ENCODE measurements at places on chromosomes 2 and 18. TPM values are rescaled to one million over a fixed set of nuclear protein-coding genes. Genes with fewer than 3 reads are reported as not detected.

FAP gene
- 28.6 TPM for total RNA-seq

GALNT5 gene
- total RNA-seq, result 3.2 TPM

CDKL4 gene
- total RNA-seq, result 1.3 TPM

ANKRD44 gene
- total RNA-seq, result 62.6 TPM

LRRC30 gene
- not detected for total RNA-seq

KLHL30 gene
- total RNA-seq, result 8.8 TPM

UGT1A7 gene
- not detected for total RNA-seq

IL1A gene
- total RNA-seq, result not detected

GLI2 gene
- 18.5 TPM for total RNA-seq

CRACDL gene
- total RNA-seq, result 6.0 TPM

GAL3ST2 gene
- total RNA-seq, result not detected

STARD6 gene
- not detected for total RNA-seq

GALNT3 gene
- 2.0 TPM for total RNA-seq

CCDC141 gene
- total RNA-seq, result 28.3 TPM

TNS1 gene
- total RNA-seq, result 1,949 TPM

EVX2 gene
- total RNA-seq, result not detected

NXPH2 gene
- total RNA-seq, result not detected

NDUFV2 gene
- 83.8 TPM for total RNA-seq

PIAS2 gene
- total RNA-seq, result 45.5 TPM

PLGLB1 gene
- total RNA-seq, result 9.0 TPM

RTN4 gene
- 357 TPM for total RNA-seq

ATP6V1C2 gene
- 1.7 TPM for total RNA-seq

ACTR2 gene
- 221 TPM for total RNA-seq

OTOS gene
- total RNA-seq, result not detected

FBLN7 gene
- 4.5 TPM for total RNA-seq

CROCC2 gene
- total RNA-seq, result 0.13 TPM

CHPF gene
- total RNA-seq, result 75.7 TPM

RESP18 gene
- total RNA-seq, result not detected

DAPL1 gene
- total RNA-seq, result not detected

WNT10A gene
- total RNA-seq, result not detected

BABAM2 gene
- 52.3 TPM for total RNA-seq

REG3G gene
- 0.71 TPM for total RNA-seq

LHCGR gene
- 0.42 TPM for total RNA-seq

RFTN2 gene
- 17.5 TPM for total RNA-seq

MRPL53 gene
- total RNA-seq, result 56.6 TPM

SLC39A10 gene
- total RNA-seq, result 28.4 TPM

GEN1 gene
- total RNA-seq, result 3.5 TPM

CFAP210 gene
- 0.58 TPM for total RNA-seq

HNMT gene
- 35.8 TPM for total RNA-seq

AQP12A gene
- total RNA-seq, result not detected

NETO1 gene
- total RNA-seq, result 3.8 TPM

VAMP8 gene
- total RNA-seq, result 40.5 TPM

CAVIN2 gene
- 37.8 TPM for total RNA-seq

C2orf80 gene
- not detected for total RNA-seq

R3HDM1 gene
- 24.1 TPM for total RNA-seq

IL1RL1 gene
- total RNA-seq, result 8.1 TPM

CDH19 gene
- total RNA-seq, result 7.8 TPM

C2orf92 gene
- 10.3 TPM for total RNA-seq

MFF gene
- total RNA-seq, result 57.4 TPM

FEV gene
- total RNA-seq, result not detected

FSHR gene
- not detected for total RNA-seq
